ENCODE measurements at places on chromosomes 5 and 9.

- peak; percentile 30 for ATAC-seq
Measured at GRCh38 chr5:14417792-14418765, 163.5 kb upstream of the OTULINL start.

DNA sequence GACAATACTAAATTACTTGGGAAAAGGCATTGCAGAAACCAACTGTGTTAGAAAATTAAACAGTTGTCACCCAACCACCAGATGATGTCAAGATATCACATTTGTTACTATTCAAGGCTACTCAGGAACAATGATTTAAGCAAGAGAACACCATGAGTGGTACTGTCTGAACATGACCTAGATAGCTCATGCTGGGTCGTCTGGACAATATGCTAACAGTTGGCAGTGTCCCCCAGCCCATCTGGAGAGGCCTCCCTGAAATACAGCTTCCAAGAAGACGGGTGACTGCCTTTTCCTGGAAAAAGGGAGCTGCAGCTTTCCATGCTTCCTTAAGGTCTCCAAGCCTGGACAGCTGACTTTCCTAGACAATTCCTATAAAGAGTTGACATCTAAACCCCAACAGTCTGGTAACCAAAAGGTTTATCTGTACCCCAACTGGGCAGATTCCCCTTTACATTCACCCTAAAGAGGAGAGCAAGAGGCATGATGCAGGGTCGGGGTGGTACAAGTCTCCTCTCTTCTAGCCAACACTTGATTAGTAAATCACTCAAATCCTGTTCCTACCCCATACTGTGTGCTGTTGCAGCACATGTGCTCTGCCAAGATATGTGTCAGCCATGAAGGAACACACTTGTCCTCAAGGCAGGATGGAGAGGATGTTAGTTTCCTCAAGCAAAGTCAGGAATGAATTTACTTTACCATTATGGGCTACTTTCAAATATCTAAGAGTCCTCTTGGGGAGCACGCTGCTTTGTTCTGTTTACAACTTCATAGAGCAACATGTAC, 433.0 kb downstream of the PDE4D start:
- peak; percentile 48 for ATAC-seq

DNA sequence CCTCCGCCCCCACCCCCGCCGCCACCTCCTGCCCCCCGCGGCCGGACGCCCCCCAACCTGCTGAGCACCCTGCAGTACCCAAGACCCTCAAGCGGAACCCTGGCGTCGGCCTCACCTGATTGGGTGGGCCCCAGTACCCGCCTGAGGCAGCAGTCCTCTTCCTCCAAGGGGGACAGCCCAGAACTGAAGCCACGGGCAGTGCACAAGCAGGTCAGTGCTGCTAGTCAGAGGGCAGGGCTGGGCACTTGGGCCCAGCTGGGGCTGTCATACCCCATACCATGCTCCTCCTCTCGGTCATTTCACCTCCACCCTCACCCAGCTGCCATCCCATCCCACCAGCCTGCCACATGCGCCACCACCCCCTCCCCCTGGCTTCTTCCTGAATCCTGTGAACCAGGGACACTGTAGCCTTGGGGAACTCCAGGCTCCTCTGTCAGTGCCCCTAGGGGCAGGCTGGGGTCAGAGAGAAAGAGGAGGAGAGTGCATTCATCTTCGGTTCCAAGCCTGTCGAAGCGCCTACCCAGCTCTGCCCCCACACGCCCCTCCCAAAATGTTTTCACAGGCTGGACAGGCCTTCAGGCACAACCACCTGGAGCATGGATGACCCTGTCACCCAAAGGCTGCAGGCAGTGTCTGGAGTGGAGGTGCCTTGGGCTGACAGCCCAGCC, 122.0 kb downstream of the DAB2IP start:
- no peak for ATAC-seq

DNA sequence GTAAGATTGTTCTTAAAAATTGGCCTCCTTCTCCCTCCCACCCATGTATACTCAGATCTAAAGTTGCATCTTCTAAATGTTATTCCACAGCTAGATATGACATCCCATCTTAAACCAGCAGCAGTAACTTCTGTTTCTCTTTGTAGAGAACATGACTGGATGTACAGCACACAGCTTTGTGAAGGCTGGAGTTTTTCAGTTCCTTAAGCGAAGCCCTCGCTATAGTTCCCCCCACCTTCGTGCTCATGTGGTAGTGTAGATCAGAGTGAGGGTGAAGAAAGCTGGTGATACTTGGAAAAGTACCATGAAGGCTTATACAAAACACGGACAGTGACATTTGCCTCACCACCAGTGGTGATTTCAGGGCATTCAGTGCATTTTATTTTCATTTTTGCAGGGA, 137.5 kb downstream of the MAT2B start:
- no peak for ATAC-seq

GRCh38 chr5:36301858-36302603, at the start of gene RANBP3L:
Gene RANBP3L (minus strand): TSS chr5:36301902. CDS start chr5:36301416, 486 bp downstream.
- peak; percentile 82 for ATAC-seq

DNA sequence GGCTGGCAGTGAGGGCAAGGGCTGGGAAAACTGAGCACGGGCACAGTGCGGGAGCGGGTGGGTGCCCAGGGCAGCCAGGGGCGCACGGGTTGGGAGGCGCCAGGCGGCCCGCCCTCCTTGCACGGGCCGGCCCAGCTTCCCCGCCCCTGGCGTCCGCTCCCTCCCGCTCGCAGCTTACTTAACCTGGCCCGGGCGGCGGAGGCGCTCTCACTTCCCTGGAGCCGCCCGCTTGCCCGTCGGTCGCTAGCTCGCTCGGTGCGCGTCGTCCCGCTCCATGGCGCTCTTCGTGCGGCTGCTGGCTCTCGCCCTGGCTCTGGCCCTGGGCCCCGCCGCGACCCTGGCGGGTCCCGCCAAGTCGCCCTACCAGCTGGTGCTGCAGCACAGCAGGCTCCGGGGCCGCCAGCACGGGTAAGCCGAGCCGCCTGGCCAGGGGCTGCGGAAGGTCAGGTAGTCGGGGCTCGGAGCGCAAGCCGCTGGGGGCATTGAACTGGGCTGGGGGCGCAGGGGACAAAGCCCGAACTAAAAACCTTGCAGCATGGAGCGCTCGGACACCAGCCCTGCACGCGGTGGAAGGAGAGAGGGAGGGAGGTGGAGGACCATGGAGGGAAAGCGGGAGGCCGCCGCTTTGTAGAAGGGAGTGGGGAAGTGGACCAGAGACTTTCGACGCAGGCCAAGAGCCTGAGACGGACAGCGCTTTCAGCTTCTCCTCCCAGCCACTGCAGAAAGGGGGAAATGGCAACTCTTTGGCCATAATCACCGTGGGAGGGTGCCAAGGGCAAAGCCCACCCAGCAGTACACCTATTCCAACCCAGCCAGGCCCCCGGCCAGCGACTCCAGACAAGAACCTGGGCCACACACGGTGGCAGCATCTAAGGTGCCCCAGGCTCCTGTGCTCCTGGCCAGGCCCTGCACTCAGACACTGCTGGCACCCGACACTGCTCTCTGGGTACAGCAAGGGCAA, at the start of gene TGFBI:
TGFBI (plus strand) TSS at position 207 of the 961 bp plus-strand sequence; CDS start at position 275, 68 bp downstream.
- ATAC-seq, result peak; percentile 86

- no peak for ATAC-seq
Measured at GRCh38 chr9:132024589-132024988, 55.1 kb downstream of the MED27 start.

DNA sequence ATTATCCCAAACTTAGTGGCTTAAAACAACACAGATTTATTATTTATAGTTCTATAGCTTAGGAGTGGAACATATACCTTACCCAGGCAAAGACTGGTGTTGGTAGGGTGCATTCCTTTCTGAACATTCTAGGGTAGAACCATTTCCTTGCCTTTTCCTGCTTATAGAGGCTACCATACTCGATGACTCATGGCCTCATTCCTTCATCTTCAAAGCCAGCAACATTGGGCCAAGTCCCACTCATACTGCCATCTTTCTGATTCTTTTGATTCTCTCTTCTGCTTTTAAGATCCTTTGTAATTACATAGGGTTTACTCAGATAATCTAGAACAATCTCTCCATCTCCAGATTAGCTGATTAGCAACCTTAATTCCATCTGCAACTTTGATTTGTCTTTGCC, 452.7 kb upstream of the KLF4 start:
- ATAC-seq, result no peak

DNA sequence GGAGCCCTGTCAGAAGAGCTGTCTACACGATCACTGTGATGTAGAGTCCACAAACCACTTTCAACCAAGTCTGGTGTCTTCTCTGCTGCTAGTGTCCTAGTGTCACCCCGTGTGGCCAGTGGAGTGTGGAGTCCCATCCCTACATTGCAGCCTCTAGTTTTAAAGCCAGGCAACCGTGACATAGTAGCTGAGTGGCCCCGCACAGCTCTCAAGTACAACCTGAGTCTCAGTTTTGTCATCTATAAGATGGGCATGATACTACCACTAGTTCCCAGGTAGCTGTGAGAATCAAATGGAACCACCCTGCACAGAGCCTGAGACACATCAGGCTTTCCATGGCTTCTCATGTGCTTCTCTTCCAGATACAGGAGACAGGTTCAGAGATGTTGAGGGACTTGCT, 43.2 kb upstream of the AKNA start:
- no peak for ATAC-seq

- no peak for ATAC-seq
Measured at GRCh38 chr5:55699041-55699688, 13.0 kb downstream of the SLC38A9 start.

- ATAC-seq, result no peak
Measured at GRCh38 chr9:34227445-34227844, 48.6 kb downstream of the UBAP1 start.

GRCh38 chr9:29691758-29692407, 2118.6 kb upstream of the C9orf72 start:
- ATAC-seq, result no peak

DNA sequence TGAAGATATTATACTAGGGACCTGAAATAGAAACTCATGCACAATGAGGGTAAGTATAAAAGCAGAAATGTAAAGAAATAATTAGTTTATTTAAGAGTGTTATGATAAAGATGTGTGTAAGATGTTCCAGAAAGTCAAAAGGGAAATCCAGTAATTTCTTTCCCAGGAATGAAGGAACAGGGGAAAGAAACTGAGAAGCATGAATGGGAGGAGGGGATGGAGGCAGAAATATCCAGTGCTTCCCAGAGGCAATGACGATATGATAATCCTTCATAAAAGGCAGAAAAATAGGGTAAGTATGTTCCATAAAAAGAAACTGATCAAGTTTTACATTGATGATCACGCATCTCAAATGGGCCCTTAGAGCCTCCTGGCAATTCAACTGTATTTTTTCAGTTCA, 120.7 kb upstream of the LPAR1 start:
- no peak for ATAC-seq

DNA sequence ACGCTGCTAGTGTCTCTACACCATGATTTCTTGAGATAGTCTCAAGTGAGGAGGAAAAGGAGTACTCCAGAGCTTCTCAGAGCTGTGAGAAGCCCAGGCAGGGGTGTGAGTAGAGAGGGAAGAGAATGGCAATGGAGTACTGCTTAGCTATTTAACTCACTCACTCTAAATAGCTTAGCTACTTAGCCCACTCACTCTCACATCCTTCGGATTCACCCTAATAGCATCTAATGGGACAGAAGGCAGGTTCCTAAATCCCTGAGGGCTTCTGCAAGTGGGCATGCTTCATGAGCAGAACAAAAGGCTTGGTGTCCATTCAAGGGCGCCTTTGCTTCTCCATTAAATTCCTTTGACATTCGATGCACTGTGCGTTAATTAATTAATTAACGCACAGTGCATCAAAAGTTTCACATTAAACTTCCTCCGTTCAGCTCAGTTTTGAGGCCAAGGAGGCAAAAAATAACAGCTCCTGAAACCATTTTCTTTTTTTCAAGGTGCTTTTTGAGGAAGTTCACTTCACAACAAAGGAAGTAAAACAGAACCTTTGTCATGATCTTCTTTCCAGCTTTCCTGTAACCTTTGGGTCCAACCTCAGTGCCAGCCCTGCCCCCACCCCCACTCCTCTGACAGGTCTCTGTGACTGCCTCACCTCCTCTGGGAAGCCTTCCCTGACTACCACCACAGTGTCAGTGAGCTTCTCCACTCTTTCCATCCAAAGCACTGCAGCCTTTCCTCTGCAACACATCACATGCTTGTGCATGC, 294.0 kb downstream of the SEC61B start:
- ATAC-seq, result no peak

GRCh38 chr9:82105729-82106128, 117.2 kb downstream of the SPATA31D1 start:
- ATAC-seq, result no peak

- no peak for ATAC-seq
Measured at GRCh38 chr5:129658801-129659200, 89.1 kb upstream of the MINAR2 start.

DNA sequence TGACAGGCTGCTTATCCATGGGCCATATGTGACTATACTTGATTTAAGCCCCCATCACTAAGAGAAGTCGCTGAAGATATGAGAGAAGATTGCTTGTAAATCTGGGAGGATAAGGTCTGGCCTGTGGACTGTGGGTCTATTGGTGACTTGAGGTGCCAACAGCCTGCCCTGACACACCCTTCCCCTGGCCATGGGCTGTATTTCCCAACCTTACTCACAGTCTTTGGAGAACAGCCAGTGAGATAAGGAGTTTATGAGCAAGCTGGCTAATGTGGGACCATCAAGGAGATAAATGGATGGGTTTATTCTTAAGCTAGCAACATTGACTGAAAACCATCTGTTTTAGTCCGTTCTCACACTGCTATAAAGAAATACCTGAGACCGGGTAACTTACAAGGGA, 231.3 kb downstream of the ZSWIM6 start:
- no peak for ATAC-seq

- no peak for ATAC-seq
Measured at GRCh38 chr5:121870489-121870888, 18.8 kb downstream of the FTMT start.

DNA sequence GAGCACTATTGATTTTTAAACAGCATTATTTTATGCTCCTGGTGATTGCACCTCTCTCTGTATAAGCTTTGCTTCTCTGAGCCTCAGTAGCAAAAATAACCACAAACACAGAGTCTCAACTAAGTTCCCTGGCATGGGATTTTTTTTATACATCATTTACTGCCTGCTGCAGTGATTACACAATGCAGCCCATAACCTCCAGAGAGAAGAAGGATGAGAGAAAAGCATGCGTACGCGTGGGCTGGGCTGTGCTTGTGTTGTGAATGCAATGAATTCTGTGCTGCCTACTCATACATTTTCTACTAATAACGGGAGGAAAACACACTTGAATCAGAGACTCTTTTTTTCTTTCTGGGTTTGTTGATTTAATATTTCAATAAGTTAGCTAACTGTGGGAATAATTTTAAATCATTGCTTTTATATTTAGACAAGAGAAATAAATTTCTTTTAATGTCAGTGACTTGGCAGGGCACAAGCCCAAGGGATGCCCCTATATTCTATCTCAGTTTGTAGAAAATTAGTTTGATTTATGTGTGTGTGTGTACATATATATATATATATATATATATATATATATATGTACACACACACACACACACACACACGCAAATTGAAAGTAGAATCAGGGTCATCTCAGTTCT, 351.5 kb downstream of the MED10 start:
- ATAC-seq, result no peak

- ATAC-seq, result no peak
Measured at GRCh38 chr5:176441921-176442323, 6.3 kb upstream of the FAF2 start.

- ATAC-seq, result peak; percentile 46
Measured at GRCh38 chr9:134341306-134341705, 15.1 kb downstream of the RXRA start.

- no peak for ATAC-seq
Measured at GRCh38 chr5:69527128-69527770, 32.7 kb upstream of the GTF2H2C start.

Measured in gastroesophageal sphincter (tissue), 4 donors.